ENCODE measurements at places on chromosomes 5 and 9.

- DNase-seq = no peak
Observed at GRCh38 chr9:86599561-86599960, 245.4 kb upstream of the TUT7 start.

- no peak for DNase-seq
Observed at GRCh38 chr9:69178583-69179011, 4.5 kb downstream of the TJP2 start.

- no peak for DNase-seq
Observed at GRCh38 chr9:128408963-128409431, 11.7 kb upstream of the CERCAM start.

DNA sequence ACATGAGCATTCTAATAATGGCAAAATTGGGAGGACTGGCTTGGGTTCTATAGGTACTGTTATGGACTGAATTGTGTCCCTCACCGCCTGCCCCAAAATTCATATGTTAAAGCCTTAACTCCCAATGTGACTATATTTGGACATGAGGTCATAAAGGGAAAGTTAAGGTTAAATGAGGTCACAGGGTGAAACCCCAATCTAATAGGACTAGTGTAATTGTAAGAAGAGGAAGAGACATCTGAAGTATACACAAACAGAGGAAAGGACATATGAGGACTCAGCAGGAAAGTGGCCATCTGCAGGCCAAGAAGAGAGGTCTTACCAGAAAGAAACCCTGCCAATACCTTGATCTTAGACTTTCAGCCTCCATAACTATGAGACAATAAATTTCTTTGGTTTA, 23.1 kb downstream of the RNF180 start:
- DNase-seq = no peak

DNA sequence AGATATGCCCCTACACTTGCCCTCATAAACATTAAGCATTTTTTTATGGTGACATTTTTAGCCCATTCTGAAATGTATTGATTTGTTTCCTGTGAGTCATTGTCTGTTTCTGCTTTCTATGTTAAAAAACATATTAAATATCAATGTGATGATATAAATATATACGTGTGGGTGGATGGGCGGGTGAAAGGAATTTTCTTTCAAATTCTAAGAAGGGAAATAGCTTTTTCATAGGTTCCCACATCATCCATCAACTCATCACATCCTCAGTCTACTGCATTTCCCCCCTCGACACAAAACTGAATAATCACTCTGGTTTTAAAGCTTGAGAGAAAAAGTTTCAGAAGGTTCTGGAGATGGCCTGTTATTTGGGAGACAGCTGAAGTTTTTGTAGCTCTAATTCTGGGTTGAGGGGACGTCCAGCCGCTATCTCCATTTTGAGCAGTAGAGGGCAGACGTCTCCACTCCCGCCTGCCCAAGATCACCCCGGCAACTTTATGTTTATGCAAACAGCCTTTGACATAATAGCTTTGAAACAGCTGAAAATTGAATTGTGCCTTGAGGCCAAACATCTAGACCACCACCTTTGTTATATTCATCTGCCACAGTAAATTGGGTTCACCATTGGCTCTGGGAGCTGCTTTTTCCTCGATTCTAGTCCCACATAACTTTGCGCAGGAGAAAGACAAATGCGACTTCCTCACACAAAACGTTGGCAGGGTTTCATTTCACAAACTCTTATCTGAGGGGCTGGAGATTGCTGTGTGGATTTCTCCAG, 216.2 kb upstream of the CLINT1 start:
- peak; percentile 57 for DNase-seq

DNA sequence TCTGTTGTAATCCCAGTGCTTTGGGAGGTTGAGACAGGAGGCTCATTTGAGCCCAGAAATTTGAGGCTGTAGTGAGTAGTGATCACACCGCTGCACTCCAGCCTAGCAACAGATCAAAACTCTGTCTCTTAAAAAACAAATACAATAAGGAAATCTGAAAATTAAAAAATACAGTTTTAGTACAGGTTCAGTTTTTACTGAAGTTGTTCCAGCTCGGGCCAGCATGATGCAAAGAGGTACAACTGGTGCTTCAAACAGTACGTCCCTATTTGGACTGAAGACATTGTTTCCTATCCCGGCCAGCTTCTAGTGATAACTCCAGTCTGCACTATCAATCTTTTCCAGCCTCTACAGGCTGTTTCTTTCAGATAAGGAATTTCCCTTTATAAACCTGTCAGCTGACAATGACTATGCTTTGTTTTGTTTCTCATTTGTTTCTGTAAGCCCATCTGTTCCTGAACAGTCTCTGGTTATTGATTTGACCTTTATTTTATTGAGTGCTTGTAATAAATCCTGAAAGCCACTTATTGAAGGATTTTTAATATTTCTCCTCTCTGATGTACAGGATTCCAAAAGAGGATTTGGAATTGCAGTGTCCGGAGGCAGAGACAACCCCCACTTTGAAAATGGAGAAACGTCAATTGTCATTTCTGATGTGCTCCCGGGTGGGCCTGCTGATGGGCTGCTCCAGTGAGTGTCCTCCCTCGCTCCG, 41.9 kb downstream of the TJP2 start:
- peak; percentile 35 for DNase-seq

- no peak for DNase-seq
Observed at GRCh38 chr5:151054709-151055108, 26.1 kb downstream of the TNIP1 start.

DNA sequence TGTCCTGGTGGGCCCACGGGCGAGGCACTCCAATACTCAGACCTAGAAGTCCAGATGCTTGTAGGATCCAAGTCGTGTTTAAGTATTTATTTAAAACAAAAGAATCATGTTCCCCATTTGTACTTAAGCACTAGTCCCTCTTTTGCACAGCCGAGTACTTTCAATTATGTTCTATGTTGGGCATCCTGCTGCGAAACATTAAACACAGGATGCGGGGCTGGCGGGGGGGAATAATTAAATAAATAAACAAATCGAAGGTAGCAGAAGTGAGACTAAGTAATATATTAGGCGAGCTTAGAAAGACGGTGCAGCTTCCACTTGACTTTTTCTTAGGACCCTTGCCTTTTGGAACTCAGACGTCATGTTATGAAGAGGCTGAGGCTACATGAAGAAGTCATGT, 1129.2 kb upstream of the ACO1 start:
- no peak for DNase-seq

GRCh38 chr9:135247227-135247930, 159.9 kb downstream of the OLFM1 start:
- DNase-seq = peak; percentile 57

DNA sequence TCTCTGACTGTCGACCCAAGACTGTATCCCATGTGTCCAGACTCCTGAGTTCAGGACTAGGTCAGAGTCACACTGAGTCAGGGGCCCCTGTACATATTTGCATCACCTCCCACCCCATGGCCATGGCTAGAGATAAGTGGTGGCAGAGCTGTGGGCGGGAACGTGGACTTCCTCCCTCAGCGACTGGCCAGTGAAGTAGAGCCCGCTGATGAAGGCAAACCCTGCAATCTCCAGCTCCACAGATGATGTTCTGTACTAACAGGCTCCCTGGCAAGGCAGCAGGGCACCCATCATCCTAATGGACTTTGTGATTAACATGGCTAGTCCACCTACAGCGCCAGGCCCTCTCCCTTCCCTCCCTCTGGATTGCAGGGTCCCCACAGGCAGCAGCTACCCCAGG, 110.5 kb upstream of the LRRTM2 start:
- DNase-seq = no peak

- peak; percentile 81 for DNase-seq
Observed at GRCh38 chr5:169300468-169301385, at the start of gene SLIT3. Gene SLIT3 (minus strand): TSS chr5:169301139. CDS start chr5:169300709, 430 bp downstream.

- no peak for DNase-seq
Observed at GRCh38 chr5:79774171-79774854, 84.7 kb downstream of the CMYA5 start.

GRCh38 chr5:143234162-143234842, 169.2 kb downstream of the NR3C1 start:
- no peak for DNase-seq

DNA sequence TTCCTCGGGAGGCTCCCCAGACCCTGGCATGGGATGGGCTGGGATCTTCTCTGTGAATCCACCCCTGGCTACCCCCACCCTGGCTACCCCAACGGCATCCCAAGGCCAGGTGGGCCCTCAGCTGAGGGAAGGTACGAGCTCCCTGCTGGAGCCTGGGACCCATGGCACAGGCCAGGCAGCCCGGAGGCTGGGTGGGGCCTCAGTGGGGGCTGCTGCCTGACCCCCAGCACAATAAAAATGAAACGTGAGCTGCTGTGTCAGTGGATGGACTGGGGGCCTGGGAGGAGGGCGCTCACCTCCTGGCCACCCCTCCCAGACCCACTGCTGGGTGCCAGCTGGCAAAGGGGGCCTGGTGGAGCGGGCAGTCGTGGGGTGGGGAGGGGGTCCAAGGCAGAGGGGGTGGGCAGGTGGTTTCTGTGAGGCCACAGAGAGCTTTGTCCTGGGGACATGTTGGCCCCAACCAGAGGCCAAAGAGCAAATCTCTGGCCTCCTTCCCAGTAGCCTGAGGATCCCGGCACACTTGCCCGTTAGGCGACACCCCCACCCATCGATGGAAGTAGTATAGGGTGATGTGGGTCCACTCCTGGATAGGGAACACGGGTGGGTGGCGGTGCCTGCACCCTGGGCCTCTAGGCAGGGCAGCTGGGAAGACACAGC, 9.8 kb downstream of the EGFL7 start:
- no peak for DNase-seq

Data from heart left ventricle (tissue), 16 donors.